ENCODE measurements at places on chromosomes 16 and 17.

DNA sequence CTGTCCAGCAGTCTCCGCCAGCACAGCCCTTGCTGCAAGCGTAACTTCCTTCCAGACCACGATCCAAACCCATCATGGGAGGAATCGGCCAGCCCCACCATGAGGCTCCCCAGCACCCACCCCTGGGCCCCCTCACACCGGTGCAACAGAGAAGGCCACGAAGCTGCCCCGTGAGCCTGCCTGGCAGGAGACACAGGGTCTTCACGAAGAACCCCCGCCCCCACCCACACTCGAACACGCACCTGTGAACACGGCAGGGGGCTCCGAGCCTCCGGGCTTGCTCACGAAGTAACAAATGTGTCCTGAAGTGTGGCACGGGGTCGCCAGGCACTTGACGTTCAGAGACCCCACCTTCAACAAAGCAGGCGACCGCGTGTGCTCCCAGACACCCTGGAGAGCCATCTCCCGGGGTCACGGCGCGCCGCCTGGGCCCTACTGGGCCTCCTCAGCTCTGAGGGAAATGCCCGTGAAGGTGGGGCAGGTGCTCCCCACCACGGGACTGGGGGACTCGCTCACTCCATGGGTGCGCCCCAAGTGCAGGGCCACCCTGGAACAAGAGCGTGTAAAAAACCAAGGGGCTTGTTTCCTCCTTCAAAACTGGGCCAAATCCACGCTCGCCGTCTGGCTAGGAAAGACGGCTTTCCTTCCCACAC is 7.6 kb downstream of the HAGH start:
- no peak for DNase-seq

GRCh38 chr16:46832757-46833459 is 1.9 kb upstream of the C16orf87 start:
- no peak for DNase-seq

DNA sequence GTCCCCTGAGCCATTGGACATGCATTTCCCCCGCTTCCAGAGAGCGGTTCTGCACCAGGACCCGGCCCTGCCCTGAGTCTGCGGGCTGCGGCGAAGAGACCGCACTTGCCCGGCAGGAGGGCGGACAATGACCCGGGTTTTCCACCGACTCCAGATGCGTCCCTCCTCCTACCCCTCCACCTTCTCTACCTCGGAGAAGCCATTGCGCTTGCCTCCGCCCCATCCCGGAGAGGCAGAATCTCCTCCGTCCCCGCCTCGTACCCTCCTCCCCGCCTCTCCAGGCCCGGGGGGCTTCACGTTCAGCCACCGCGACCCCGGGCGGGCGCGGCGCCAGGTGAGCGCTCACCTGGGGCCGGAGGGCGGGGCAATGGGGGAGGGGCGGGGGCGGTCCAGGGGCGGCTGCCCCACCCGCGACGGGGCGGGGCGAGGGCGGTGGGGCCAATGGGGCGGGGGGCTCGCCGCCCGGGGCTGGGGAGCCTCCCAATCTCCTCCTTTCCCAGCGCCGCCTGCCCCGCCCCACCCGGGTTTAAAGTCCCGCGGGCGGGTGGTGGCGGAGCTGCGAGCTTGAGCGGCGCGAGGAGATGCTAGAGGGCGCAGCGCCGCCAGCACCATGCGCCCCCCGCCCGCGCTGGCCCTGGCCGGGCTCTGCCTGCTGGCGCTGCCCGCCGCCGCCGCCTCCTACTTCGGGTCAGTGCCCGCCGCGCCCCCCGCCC is at the start of gene WNT9B:
WNT9B (plus strand) TSS at position 555 of the 713 bp plus-strand sequence; CDS start at position 611, 56 bp downstream.
- no peak for DNase-seq

GRCh38 chr16:22318690-22319358 is 21.6 kb downstream of the POLR3E start:
- DNase-seq: peak; percentile 58
